Activated CD4-positive, alpha-beta memory T cell treated with anti-CD3 and anti-CD28 coated beads for 36 hours (primary cell): ENCODE measurements at places on chromosomes 6 and 20. TPM values are rescaled to one million over a fixed set of nuclear protein-coding genes. Genes with fewer than 3 reads are reported as not detected.

- no peak for DNase-seq
Measured at GRCh38 chr6:35737413-35738211, 780 bp downstream of the ARMC12 start.

GRCh38 chr6:41294214-41294872, 7.9 kb upstream of the TREM1 start:
- H3K36me3 ChIP-seq, result peaks cover 3% of the 10 kb centered on the region
- no peaks in the 10 kb centered on the region for H3K27me3 ChIP-seq
- no peak overlapping the region for H3K4me3 ChIP-seq
- DNase-seq, result peak; percentile 37
- peaks cover 21% of the 10 kb centered on the region for H3K4me1 ChIP-seq
- H3K27ac ChIP-seq, result no peak overlapping the region

- H3K27ac ChIP-seq, result no peak overlapping the region
- H3K4me1 ChIP-seq, result peaks cover 15% of the 10 kb centered on the region
- H3K4me3 ChIP-seq, result no peak overlapping the region
- no peak for DNase-seq
Measured at GRCh38 chr20:2946988-2947961, 74.0 kb downstream of the PTPRA start.

GRCh38 chr20:36975099-36975818, 23.8 kb upstream of the SAMHD1 start:
- DNase-seq, result peak; percentile 71
- H3K4me3 ChIP-seq, result no peak overlapping the region
- no peaks in the 10 kb centered on the region for H3K27me3 ChIP-seq
- H3K36me3 ChIP-seq, result no peaks in the 10 kb centered on the region
- peak overlapping the region; percentile 19 for H3K27ac ChIP-seq
- peaks cover 37% of the 10 kb centered on the region for H3K4me1 ChIP-seq

DNA sequence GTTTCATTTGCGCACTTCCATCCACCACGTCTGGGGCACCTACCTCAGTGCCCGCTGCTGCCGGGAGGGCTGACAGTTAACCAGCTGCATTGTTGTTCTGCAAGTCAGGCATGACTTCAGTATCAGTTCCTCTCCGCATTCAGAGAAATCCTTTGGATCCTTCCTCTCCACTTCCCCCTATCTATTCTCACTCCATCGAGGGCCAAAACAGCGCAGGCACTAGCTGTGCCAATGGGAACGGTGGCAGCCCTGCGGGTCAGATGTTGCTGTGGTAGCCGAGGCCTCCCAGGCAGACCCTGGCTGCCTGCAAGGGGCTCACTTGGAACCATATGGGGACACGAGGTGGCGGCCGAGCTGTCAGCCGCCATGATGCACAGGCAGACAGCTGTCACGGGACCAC, 64.2 kb upstream of the INSM1 start:
- no peak overlapping the region for H3K4me3 ChIP-seq
- no peaks in the 10 kb centered on the region for H3K36me3 ChIP-seq
- H3K4me1 ChIP-seq, result no peaks in the 10 kb centered on the region
- peaks cover 2% of the 10 kb centered on the region for H3K27me3 ChIP-seq
- H3K27ac ChIP-seq, result no peak overlapping the region

DNA sequence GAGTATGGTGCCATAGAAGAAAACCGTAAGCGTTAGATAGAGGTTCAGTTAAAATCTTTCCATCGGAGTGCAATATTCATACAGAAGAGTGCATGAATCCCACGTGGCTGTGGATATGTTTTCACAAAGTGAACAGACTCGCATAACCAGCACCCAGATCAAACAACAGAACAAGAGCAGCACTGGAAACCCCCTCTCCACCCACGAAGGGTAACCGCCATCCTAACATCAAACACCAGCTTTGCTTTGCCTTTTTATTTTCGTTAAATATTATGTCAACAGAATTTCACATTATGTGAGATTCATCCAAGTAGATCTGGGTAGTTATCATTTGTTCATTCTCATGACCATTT, 4.7 kb downstream of the GTSF1L start:
- H3K27ac ChIP-seq, result peak overlapping the region; percentile 50
- H3K4me3 ChIP-seq, result peak overlapping the region; percentile 62
- peaks cover 16% of the 10 kb centered on the region for H3K4me1 ChIP-seq
- DNase-seq, result peak; percentile 63

- no peak overlapping the region for H3K27ac ChIP-seq
- H3K27me3 ChIP-seq, result no peaks in the 10 kb centered on the region
- H3K36me3 ChIP-seq, result peaks cover 30% of the 10 kb centered on the region
- peak; percentile 25 for DNase-seq
- H3K4me1 ChIP-seq, result peaks cover 18% of the 10 kb centered on the region
Measured at GRCh38 chr20:49657118-49657901, 56.4 kb downstream of the B4GALT5 start.

GRCh38 chr6:122806291-122806690, 17.2 kb downstream of the SMPDL3A start:
- no peak overlapping the region for H3K4me3 ChIP-seq
- no peaks in the 10 kb centered on the region for H3K4me1 ChIP-seq
- H3K36me3 ChIP-seq, result no peaks in the 10 kb centered on the region
- H3K27me3 ChIP-seq, result no peaks in the 10 kb centered on the region
- DNase-seq, result no peak

GRCh38 chr6:27260369-27260768, 12.9 kb downstream of the PRSS16 start:
- no peak for DNase-seq
- peaks cover 59% of the 10 kb centered on the region for H3K27me3 ChIP-seq
- no peak overlapping the region for H3K27ac ChIP-seq
- no peak overlapping the region for H3K4me3 ChIP-seq

DNA sequence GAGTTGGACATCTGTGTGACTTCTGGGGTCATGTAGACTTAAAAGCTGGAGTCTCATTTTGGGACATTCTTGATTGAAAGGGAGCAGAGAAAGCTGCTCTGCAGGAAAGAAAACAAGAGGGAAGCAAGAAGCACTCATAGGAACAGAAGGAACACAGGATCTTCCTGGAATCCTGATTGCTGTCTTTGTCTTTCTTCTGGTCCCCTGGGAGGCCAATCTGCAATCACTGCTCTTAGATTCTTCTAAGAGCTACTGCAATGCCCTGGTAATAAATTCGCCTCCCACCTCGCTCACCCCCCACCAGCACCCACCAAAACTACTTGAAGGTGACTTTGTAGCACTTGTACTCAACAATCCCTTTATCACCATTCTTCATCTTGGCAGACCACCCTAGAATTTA, 51.8 kb downstream of the SLC35B3 start:
- H3K36me3 ChIP-seq, result no peaks in the 10 kb centered on the region
- peaks cover 7% of the 10 kb centered on the region for H3K27me3 ChIP-seq
- no peak for DNase-seq
- no peak overlapping the region for H3K27ac ChIP-seq

- H3K36me3 ChIP-seq, result no peaks in the 10 kb centered on the region
- H3K27ac ChIP-seq, result no peak overlapping the region
- H3K4me1 ChIP-seq, result no peaks in the 10 kb centered on the region
- no peaks in the 10 kb centered on the region for H3K27me3 ChIP-seq
Measured at GRCh38 chr6:122075084-122075838, 324.2 kb upstream of the HSF2 start.

GRCh38 chr20:33681728-33682353, 4.3 kb downstream of the E2F1 start:
- peak overlapping the region; percentile 14 for H3K4me3 ChIP-seq
- peak overlapping the region; percentile 62 for H3K27ac ChIP-seq
- peaks cover 41% of the 10 kb centered on the region for H3K36me3 ChIP-seq
- no peaks in the 10 kb centered on the region for H3K27me3 ChIP-seq

DNA sequence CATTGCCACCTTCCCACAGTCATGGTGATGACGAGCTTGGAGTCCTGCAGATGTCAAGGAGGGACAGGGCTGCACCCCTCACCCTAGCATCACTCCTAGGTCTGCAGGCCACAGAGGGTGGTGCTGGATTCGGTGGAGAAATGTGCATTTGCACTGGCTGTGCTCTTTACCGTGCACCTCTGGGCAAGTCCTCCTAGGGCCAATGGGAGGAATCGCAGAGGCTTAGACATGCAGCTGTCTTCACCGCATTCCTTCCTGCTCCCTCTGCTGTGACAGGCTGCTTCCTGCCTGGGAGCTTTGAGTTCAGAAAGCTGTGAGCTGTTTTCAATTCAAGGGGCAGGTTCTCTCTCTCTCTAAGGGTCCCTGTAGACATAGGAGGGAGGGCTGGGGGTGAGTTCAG, 85.1 kb downstream of the EDN3 start:
- no peaks in the 10 kb centered on the region for H3K27me3 ChIP-seq
- peak overlapping the region; percentile 28 for H3K27ac ChIP-seq
- H3K36me3 ChIP-seq, result no peaks in the 10 kb centered on the region
- H3K4me1 ChIP-seq, result peaks cover 7% of the 10 kb centered on the region
- DNase-seq, result peak; percentile 12

GRCh38 chr6:169142538-169142844, 111.2 kb downstream of the THBS2 start:
- H3K27me3 ChIP-seq, result peaks cover 7% of the 10 kb centered on the region
- no peak for DNase-seq
- no peak overlapping the region for H3K4me3 ChIP-seq
- H3K27ac ChIP-seq, result no peak overlapping the region
- H3K36me3 ChIP-seq, result no peaks in the 10 kb centered on the region

DNA sequence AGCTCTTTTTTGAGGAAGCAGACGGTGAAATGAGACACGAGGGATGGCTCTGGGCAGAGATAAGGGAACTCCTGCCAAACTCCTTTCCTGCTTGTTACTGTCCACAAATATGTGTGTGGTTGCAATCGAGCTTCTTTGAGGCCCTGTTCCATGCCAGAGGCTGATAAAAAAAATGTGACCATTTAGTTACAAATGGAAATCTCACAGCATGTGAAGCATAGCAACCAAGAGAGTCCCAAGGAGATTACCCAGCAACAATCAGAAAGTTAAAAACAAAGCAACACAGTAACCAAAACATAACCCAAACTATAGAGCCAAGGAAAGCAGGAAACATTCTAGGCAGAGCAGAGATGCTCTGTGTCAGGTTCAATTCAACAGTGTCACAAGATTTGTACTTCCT, 35.4 kb upstream of the HMGN3 start:
- peaks cover 8% of the 10 kb centered on the region for H3K27me3 ChIP-seq
- no peaks in the 10 kb centered on the region for H3K36me3 ChIP-seq
- H3K27ac ChIP-seq, result no peak overlapping the region
- H3K4me1 ChIP-seq, result no peaks in the 10 kb centered on the region

- no peak for DNase-seq
- H3K27ac ChIP-seq, result no peak overlapping the region
- no peak overlapping the region for H3K4me3 ChIP-seq
- H3K36me3 ChIP-seq, result no peaks in the 10 kb centered on the region
Measured at GRCh38 chr6:110951986-110952794, 6.3 kb upstream of the GTF3C6 start.

GRCh38 chr6:126056355-126057004, 70.1 kb downstream of the TRMT11 start:
- peaks cover 19% of the 10 kb centered on the region for H3K36me3 ChIP-seq
- H3K27ac ChIP-seq, result no peak overlapping the region
- H3K4me3 ChIP-seq, result no peak overlapping the region
- DNase-seq, result no peak

DNA sequence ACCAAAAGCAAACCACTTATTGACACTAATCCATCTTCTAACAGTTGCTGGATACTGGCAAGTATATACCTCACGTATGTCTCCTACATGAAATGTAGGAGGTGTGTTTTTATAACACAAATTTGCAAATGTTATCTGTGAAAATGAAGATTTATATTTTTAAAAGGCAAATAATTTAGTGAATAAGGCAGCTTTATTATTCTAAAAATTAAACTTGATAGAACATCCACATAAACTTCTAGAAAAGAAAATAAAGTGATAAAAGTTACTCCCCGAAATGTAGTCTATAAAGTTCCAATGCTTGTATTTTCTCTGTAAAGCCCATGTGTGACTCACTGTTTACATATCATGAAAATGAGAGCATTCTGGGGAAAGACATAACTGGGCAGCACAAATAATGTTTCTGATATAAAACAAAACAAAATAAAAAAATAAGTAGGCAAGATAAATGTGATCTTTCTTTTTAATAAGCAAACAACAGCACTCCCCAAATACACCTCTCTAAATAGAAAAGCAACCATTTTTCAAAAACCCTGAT, 84.4 kb downstream of the MAP7 start:
- no peak for DNase-seq
- H3K27ac ChIP-seq, result no peak overlapping the region
- no peaks in the 10 kb centered on the region for H3K27me3 ChIP-seq
- peaks cover 6% of the 10 kb centered on the region for H3K4me1 ChIP-seq
- no peak overlapping the region for H3K4me3 ChIP-seq
- no peaks in the 10 kb centered on the region for H3K36me3 ChIP-seq

DNA sequence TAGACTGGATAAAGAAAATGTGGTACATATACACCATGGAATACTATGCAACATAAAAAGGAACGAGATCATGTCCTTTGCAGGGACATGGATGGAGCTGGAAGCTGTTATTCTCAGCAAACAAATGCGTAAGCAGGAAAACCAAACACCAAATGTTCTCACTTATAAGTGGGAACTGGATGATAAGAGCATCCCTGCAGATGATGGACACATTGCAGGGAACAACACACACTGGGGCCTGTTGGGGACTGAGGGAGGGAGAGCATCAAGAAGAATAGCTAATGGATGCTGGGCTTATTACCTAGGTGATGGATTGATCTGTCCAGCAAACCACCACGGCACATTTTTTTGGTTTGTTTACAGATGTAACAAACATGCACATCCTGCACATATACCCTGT, 470.5 kb upstream of the CITED2 start:
- no peak overlapping the region for H3K27ac ChIP-seq
- no peak overlapping the region for H3K4me3 ChIP-seq
- H3K27me3 ChIP-seq, result no peaks in the 10 kb centered on the region
- no peaks in the 10 kb centered on the region for H3K4me1 ChIP-seq
- no peak for DNase-seq

DNA sequence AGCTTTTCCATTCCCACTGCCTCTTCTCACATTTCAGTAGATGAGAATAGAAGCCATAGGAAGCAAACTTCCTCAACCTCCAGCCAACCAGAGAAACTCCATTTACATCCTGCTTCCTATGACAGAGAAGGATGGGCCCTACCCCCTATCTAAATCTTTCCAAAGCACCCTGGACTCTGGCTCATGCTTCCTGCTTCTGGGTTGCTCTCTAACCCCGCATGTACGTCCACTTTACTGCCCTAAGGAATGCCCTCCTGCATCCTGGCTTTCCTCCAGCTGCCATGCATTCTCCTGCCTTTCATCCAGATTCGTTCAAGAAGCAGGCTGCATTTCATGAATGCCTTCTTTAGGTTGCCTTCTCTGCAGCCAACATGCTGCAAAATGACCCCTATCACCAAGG, 91.9 kb downstream of the FAM217A start:
- peaks cover 8% of the 10 kb centered on the region for H3K4me1 ChIP-seq
- H3K27me3 ChIP-seq, result no peaks in the 10 kb centered on the region
- H3K27ac ChIP-seq, result no peak overlapping the region
- H3K4me3 ChIP-seq, result no peak overlapping the region

- no peak overlapping the region for H3K4me3 ChIP-seq
- no peaks in the 10 kb centered on the region for H3K36me3 ChIP-seq
Measured at GRCh38 chr6:43962458-43962857, 164.8 kb downstream of the MRPL14 start.

CALHM5 gene
- not detected for total RNA-seq

MROH8 gene
- total RNA-seq, result 1.8 TPM

VSX1 gene
- total RNA-seq, result not detected

LIME1 gene
- total RNA-seq, result 14.7 TPM

STAU1 gene
- total RNA-seq, result 62.3 TPM

ZNF165 gene
- total RNA-seq, result 4.0 TPM

GABRR1 gene
- not detected for total RNA-seq

SLC17A3 gene
- total RNA-seq, result 0.43 TPM

MPC1 gene
- 22.5 TPM for total RNA-seq
